ENCODE measurements at places on chromosomes 16 and 17.
A peak's percentile ranks its signal among the peaks of the same experiment; 100 is the strongest.

- no peak overlapping the region for H3K4me3 ChIP-seq
- no peak overlapping the region for H3K27ac ChIP-seq
- H3K4me1 ChIP-seq = no peaks in the 10 kb centered on the region
- no peaks in the 10 kb centered on the region for H3K27me3 ChIP-seq
- H3K36me3 ChIP-seq = peaks cover 24% of the 10 kb centered on the region
Measured at GRCh38 chr17:28196636-28197035, 122.4 kb upstream of the TMEM97 start.

- peaks cover 7% of the 10 kb centered on the region for H3K4me1 ChIP-seq
- no peak overlapping the region for H3K4me3 ChIP-seq
- no peaks in the 10 kb centered on the region for H3K27me3 ChIP-seq
- no peak for DNase-seq
- H3K27ac ChIP-seq = peak overlapping the region; percentile 23
Measured at GRCh38 chr16:81067166-81067565, 9.9 kb downstream of the C16orf46 start.

DNA sequence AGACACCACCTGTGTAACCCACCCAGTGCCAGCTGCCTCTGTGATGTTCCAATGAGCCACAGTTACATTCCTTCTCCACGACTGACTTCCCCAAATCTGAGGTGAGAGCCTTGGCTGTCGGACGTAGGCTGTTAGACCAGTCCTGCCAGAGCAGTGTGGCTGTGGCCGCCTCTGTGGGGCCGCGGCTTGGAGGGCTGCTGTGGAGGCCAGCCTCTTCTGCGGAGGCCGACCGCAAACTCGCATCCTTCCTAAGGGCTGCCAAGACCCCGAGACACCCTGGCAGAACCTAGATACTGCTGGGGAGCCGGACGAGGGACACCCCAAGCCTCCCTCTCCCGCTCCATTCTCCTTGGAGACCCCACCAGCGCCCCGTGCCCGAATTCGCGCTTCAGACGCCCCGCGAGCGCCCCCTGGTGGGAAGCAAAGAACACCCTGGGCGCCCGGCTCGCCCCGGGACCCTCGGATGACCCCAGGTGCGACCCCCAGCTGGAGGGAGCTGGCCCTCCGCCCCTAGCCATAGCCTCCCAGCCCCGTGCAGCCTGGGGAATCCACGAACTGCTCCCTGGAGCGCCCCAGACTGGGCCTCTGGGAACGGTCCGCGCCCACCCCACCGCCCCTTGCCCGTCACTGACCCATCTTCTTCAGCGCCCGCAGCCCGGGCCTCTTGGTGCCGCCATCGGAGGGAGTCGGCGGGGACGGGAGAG is 547 bp downstream of the PLCD3 start:
- DNase-seq = peak; percentile 67
- no peaks in the 10 kb centered on the region for H3K27me3 ChIP-seq
- H3K4me1 ChIP-seq = peaks cover 53% of the 10 kb centered on the region

DNA sequence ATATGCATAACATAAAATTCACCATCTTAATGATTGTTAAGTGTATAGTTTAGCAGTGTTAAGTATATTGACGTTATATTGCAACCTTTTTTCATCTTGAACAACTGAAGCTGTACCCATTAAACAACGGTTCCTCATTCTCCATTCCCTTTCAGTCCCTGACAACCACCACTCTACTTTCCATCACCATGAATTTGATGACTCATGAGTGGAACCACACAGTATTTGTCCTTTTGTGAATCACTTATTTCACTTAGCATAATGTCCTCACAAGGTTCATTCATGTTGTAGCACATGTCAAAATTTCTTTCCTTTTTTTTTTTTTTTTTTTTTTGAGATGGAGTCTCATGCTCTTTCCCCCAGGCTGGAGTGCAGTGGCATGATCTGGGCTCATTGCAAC is 46.0 kb downstream of the HOXB1 start:
- no peaks in the 10 kb centered on the region for H3K36me3 ChIP-seq
- no peaks in the 10 kb centered on the region for H3K27me3 ChIP-seq
- no peak overlapping the region for H3K4me3 ChIP-seq
- H3K27ac ChIP-seq = peak overlapping the region; percentile 47
- DNase-seq = no peak
- H3K4me1 ChIP-seq = peaks cover 55% of the 10 kb centered on the region

- peaks cover 5% of the 10 kb centered on the region for H3K36me3 ChIP-seq
- H3K4me1 ChIP-seq = no peaks in the 10 kb centered on the region
- H3K27ac ChIP-seq = no peak overlapping the region
- H3K4me3 ChIP-seq = no peak overlapping the region
- DNase-seq = no peak
Measured at GRCh38 chr17:82059272-82060000, 6.2 kb downstream of the DUS1L start.

- H3K27me3 ChIP-seq = peaks cover 2% of the 10 kb centered on the region
- no peak overlapping the region for H3K4me3 ChIP-seq
- H3K4me1 ChIP-seq = no peaks in the 10 kb centered on the region
Measured at GRCh38 chr17:6269478-6269877, 165.4 kb downstream of the AIPL1 start.

- H3K27ac ChIP-seq = no peak overlapping the region
- H3K4me1 ChIP-seq = peaks cover 21% of the 10 kb centered on the region
- peaks cover 42% of the 10 kb centered on the region for H3K27me3 ChIP-seq
- H3K36me3 ChIP-seq = peaks cover 4% of the 10 kb centered on the region
Measured at GRCh38 chr17:7713782-7714181, 3.8 kb upstream of the DNAH2 start.

DNA sequence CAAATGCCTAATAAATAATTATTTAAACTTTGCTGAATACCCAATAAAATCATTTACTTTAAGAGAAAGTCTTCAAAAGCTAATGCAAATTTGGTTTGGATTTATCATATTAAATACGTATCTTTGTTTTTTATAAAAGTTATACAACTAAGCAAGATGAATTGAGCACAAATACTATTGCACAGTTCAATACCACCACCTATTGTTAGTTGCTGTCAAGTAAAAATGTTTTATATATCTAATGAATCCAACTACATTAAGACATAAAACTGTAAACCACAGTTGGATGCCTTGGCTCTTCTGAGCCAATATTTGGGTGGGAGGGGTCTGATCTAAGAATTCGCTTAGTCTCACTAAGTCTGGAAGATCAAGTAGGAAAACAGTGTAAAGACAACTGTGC is 7.7 kb downstream of the FBXL20 start:
- peaks cover 2% of the 10 kb centered on the region for H3K36me3 ChIP-seq
- no peak overlapping the region for H3K27ac ChIP-seq
- no peaks in the 10 kb centered on the region for H3K27me3 ChIP-seq
- H3K4me1 ChIP-seq = no peaks in the 10 kb centered on the region
- H3K4me3 ChIP-seq = no peak overlapping the region
- no peak for DNase-seq

DNA sequence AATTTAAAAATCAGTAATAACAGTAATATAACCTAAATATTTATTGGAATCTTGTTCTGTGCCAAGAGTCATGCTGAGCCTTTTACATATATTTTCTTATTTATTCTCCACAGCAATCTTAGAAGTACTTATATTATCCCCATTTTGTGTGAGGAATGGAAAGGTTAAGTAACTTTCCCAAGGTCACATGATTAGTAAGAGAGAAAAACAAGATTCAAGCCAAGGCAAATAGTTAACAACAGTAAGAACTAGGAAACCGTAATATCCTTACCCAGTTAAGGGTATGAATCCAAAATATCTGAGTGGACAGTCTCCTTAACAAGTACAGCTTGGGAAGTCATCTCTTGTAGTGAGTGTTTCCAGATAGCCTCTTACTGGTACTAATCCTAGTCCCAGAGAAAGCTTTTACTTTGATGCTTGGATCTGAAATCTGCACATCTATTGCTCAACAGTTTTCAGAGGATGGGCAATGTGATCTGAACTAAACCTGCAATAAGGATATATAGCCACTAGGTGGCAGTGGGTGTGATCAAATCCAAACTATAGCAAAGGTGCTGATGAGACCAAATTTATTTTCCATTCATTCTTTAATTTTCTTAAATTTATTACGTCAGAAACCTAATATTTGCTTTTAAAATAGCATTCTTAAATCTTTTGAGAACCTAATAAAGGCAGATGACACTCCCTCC is 23.3 kb downstream of the SHISA6 start:
- no peaks in the 10 kb centered on the region for H3K36me3 ChIP-seq
- H3K27me3 ChIP-seq = peaks cover 19% of the 10 kb centered on the region
- H3K27ac ChIP-seq = no peak overlapping the region
- H3K4me1 ChIP-seq = no peaks in the 10 kb centered on the region

DNA sequence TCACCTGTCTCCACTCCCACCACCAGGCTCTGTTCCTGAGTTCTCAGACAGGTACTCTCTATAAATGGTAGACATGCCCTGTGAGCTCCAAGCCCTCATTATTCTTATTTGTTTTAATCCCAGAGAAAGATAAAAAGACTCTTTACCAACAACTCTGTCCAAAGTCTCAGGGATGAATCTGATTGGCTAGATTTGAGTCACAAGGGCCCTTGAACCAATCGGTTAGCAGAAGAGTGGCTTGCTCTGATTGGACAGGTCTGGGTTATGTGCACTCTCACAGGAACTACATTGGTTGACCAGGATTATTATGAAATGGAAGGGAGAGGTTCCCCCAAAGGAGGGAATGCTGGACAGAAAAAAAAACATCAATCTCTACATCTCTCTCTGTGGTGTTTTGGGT is 7.5 kb downstream of the COTL1 start:
- no peak overlapping the region for H3K27ac ChIP-seq
- H3K4me3 ChIP-seq = no peak overlapping the region
- DNase-seq = no peak

GRCh38 chr17:78022425-78022824 is 63.9 kb downstream of the TNRC6C start:
- no peaks in the 10 kb centered on the region for H3K27me3 ChIP-seq
- H3K36me3 ChIP-seq = no peaks in the 10 kb centered on the region
- no peak for DNase-seq

DNA sequence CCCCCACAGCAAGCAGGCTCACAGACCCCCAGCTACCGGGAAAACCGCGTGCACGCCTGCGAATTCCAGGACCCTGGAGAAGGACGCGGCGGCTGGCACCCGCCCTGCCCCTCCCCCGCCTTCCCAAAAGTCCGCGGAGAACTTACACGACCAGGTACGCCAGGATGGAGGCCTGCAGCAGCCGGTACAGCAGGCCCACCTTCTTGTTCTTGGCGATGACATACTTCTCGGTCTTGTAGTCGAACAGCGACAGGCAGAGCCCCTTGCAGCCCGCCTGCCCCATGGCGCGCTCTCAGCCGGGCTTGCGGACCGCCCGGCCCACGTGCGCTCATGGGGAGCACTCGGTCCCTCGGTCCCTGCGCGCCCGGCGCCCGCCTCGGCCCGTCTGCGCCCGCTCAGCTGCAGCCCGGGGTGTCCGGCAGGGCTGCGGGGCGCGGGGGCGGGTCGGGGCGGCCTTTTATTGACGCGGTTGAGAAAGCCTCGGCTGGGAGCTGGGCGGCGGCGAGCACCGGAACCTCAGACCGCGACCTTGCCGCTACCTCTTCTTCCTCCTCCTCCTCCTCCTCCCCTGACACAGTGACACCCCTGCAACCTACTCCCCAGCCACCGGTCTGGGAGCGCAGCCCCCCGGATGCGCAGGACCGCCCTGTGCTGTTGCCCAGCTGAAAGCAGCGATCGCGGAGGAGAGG is at the start of gene P2RX5:
P2RX5 (minus strand) TSS at position 433 of the 689 bp plus-strand sequence; CDS start at position 283, 150 bp downstream.
- H3K27ac ChIP-seq = no peak within 1 kb of the TSS
- peaks cover 7% of the 10 kb centered on the region for H3K4me1 ChIP-seq
- peaks cover 74% of the 10 kb centered on the region for H3K27me3 ChIP-seq
- no peaks in the 10 kb centered on the region for H3K36me3 ChIP-seq
- no peak for DNase-seq
- H3K4me3 ChIP-seq = peak within 1 kb of the TSS; percentile 68

- no peaks in the 10 kb centered on the region for H3K27me3 ChIP-seq
- H3K4me3 ChIP-seq = no peak overlapping the region
- peaks cover 27% of the 10 kb centered on the region for H3K4me1 ChIP-seq
- no peaks in the 10 kb centered on the region for H3K36me3 ChIP-seq
- DNase-seq = no peak
- peak overlapping the region; percentile 4 for H3K27ac ChIP-seq
Measured at GRCh38 chr16:68093816-68094613, 8.8 kb downstream of the NFATC3 start.

GRCh38 chr16:75203096-75203495 is 3.9 kb downstream of the CTRB2 start:
- H3K27ac ChIP-seq = no peak overlapping the region
- H3K36me3 ChIP-seq = no peaks in the 10 kb centered on the region
- peaks cover 4% of the 10 kb centered on the region for H3K4me1 ChIP-seq
- no peaks in the 10 kb centered on the region for H3K27me3 ChIP-seq
- no peak for DNase-seq

GRCh38 chr17:4588391-4588790 is 4.1 kb downstream of the SMTNL2 start:
- DNase-seq = no peak
- H3K4me3 ChIP-seq = peak overlapping the region; percentile 89
- H3K27me3 ChIP-seq = no peaks in the 10 kb centered on the region
- peak overlapping the region; percentile 94 for H3K27ac ChIP-seq
- H3K36me3 ChIP-seq = no peaks in the 10 kb centered on the region

DNA sequence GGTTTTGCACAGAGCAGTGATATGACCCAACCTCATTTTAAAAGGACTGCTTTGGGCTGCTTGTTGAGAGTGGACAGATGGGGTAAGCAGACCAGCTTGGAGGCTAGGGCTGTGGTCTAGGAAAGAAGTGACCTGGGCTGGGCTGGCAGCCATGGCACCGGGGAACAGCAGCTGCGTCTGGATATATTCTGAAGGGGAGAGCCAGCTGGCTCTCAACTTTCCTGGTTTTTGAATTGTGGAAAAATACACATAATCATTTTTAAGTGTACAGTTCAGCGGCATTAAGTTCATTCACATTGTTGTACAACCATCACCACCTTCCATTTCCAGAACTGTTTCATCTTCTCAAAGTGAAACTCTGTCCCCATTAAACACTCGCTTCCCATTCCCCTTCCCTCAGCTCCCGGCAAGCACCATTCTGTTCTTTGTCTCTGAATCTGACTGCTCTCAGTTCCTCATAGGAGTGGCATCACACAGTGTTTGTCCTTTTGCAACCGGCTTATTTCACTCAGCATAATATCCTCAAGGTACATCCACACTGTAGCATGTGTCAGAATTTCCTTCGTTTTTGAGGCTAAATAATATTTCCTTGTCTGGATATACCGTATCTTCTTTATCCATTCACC is 113.2 kb downstream of the SPECC1 start:
- no peak for DNase-seq
- no peaks in the 10 kb centered on the region for H3K4me1 ChIP-seq
- H3K27ac ChIP-seq = no peak overlapping the region
- no peaks in the 10 kb centered on the region for H3K36me3 ChIP-seq

GRCh38 chr16:10954903-10955302 is 10.5 kb downstream of the CLEC16A start:
- H3K27ac ChIP-seq = no peak overlapping the region
- H3K36me3 ChIP-seq = peaks cover 2% of the 10 kb centered on the region
- H3K4me1 ChIP-seq = peaks cover 17% of the 10 kb centered on the region
- DNase-seq = no peak
- no peaks in the 10 kb centered on the region for H3K27me3 ChIP-seq

Data from mesothelial cell of epicardium (in vitro differentiated cells).